Cerebellar nuclear complex (tissue), 1 donor: ENCODE measurements at places on chromosomes 6 and 20.

DNA sequence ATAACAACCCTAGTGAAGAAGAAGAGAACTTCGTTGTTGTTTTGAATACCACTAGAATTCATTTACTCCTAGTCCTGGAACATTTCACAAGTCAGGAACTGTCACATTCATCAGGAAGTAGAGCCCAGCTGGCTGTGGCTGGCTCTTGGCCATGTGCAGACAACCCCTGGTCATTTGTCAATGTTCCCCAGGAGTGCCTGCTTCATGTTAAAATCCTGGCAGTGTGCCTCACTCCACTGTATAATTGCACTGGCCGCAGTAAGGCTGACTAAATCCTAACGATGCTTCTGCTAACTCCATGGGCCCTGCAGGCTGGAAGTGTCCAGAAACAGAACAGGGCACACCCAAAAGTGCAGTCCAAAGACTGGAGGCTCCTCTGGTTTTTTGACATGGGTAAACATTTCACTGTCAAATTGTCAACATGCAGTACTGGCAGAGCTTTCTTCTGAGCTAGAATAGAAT, 41.5 kb upstream of the ADGRF1 start:
- DNase-seq: no peak

DNA sequence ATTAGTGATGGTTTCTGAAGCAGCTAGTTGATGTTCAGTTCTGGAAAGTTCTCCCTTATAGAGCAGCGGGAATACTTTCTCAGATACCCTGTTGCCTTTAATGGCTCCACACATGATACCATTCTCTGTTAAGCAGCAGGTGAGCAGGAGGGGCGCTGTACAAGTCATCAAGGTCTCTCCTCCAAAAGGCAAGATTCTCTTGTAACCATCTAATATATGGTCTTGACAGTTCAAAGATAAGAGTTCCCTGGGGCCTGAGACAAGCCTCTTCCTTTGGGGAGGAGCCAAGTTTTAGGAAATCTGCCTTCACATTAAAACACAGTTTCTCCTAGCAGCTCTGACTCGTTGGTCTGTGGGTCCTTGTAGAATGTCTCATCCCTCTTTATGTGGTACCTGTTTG, 258.2 kb downstream of the QKI start:
- DNase-seq: no peak

DNA sequence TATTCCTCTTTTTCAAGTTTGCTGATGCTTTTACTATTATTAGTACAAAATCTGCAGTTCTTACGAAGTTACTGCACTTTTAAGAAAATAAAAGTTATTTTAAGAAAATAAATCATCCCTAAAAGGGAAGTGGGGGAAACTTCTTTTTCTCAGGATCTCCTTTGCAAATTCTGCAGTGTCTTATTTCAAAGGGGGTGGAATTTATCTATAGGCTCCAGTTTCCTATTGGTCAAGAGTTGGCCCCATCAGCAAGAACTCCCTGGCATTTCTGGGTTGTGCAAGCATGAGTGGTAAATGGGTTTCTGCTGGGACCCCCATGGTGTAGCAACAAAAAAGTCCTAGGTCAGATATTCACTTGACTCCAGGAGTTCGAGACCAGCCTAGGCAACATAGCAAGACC, 136.3 kb upstream of the PRDM1 start:
- DNase-seq: no peak

- DNase-seq: no peak
Measured at GRCh38 chr6:79515436-79515835, 21.8 kb downstream of the LCA5 start.

DNA sequence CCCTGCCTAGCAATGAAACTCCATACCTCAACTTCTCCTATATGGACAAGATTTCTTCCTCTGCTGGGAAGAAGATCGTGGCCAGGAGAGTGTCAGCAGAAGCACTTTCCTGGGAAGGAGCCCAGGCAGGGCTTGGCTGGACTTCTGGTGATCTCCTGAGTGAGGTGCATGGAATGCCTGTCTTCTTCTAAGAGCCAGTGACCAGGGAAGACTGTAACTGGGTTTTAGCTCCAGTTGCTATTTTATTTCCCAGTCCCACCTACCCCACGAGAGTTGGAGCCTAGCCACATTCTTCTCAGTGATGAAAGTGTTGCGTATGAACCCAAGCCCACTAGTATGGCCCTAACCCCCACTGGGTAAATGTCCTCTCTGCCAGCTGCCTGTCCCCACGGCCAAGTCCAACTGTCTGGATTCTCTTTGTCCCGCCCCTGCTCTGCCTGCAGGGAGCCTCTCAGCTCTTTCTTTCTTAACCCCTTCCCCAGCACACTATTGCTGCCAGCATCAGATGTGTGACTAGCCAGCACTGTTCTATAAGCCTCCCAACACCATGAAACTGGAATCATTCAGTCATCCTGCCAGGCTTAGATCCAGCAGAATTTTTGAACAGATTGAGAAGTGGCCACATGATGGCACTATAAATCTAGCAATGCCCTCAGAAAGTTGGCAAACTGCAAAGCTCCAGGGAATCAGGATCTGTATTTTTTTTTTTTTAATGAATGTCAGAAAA, 69.8 kb upstream of the FAM184A start:
- DNase-seq: no peak

DNA sequence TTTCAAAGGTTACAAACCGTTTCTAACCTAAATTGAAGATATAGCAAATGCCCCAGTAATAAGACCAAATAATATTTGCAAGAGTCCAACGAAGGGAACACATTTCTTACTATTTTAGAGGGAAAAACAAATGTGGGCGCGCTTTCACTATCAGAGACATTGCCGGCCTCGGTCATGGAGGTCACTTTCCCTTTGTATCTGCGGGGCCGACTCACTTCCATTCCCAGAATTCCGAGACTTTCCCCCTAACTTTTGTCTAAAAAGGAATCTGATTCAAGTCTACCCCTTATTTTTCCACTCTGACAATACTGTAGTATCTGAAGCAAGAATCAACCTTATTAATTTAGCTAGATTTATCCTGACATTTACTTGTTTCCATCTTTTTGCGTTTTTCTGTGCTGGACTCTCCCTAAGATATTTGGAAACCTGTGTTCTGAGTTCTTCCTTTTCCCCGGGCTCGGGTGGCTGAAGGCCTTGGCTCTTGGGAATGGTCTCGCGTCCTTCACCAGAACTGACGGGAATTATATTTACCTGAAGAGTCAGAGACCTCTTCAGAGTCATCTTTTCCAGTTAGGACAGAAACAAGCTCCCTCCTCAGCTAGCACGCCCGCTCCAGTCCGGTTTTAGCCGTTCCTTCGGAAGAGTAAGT, 71.8 kb upstream of the ZNF184 start:
- no peak for DNase-seq

DNA sequence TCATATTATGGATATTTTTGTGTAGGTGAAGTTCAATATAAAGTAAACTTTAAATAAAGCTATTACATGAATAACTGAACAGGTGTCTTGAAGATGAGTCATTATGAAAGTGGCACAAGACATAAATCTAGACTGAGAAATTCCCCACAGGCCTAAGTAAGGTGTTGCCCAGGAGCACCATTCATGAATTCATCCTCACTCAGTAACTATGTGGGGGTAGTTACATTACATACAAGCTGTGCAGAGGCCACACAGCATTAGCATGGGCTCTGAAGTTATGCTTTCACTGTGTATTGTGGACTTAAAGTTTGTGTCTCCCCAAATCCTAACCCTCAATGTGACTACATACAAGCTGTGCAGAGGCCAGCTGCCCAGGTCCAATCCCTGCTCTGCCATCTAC, 65.9 kb downstream of the BCAS1 start:
- no peak for DNase-seq

- DNase-seq: no peak
Measured at GRCh38 chr6:44219053-44219814, 2.5 kb downstream of the MYMX start.

GRCh38 chr6:129500958-129501739, 208.8 kb downstream of the ARHGAP18 start:
- no peak for DNase-seq

DNA sequence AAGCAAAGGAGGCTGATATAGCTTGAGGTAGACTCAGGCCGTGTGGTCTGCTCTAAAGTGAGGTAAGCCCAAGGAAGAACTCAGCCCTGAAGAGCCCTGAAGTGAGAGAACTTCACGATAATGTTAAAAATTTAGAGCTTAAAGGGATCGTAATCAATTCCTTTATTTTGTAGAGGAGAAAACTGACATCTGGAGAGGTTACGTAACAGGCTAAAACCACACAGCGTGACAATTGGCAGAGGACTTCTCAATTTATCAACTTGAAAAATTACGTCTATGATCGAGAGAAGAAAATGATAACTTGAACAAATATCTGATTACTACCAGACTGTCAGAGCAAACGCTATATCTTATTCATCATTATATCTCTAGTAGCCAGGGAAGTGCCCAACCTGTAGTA, 121.8 kb upstream of the FOXO3 start:
- no peak for DNase-seq

DNA sequence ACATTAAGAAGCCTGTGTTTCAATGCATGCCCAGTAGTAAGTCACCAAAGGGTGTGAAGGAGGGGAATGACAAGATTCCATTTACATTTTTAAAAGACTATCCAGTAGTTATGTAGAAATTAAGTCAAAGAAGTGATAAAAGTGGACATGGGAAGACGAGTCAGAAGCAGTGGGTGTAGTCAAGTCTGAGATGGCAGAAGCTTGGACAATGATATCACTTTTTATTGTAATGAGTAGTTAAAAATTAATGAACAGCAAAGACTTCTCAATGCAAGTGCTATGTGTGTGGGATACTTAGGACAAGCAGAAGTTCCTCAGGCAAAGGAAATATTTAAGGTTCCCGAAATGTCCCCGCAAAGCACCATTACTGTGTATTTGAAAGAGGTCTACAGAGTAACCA, 156.0 kb downstream of the DST start:
- DNase-seq: no peak

GRCh38 chr6:159908979-159909378, 18.2 kb downstream of the MAS1 start:
- DNase-seq: no peak

DNA sequence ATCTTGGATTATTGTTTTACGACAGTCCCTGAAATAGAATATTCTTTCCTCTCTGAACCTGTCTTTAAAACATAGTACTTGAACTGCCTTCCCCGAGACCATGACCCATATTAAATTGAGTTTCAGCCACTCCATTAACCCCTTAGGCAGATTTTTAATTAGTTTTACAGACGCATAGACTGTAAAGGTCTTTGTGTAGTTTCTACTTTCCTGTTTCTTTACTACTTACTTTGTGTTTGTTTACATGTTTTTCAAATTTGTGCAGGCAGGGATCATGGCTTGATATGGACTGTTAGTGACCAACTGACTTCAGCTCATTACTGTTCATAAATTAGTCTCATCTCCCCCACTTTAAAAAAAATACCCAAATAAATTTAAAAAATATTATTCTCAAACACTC, 53.8 kb downstream of the FYN start:
- no peak for DNase-seq

DNA sequence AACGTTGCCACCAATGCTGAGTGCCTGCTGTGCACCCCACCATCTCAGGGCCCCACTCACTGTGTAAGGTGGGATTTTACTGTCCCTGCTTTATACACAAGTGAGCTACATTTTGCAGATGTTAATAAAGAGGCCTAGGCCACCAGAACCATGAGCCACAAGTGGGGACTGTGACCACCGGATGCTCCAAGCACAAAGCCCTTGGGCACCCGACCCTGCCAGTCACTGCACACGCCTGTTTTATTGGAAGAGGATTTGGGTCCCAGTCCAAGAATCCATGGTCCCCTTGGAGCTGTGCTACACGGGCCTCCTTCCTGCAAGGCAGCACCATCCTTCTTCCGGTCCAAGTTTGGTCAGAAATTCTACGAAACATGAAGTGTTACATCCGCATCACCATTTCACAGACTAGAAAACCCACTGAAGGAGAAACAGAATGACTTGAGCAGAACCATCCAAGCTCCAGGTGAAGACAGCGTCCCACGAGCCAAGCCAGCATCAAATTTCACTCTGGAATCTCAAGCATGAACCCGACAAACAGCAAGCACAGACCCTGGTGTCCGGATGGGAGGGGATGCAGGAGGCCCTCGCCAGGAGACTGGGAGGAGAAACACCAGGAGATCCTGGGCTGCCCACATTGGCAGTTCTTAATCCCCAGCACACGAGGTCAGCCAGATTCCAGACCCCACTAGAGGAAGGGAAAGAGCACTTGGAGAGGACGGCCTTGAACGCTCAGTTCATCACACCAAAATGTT, 226.9 kb downstream of the DLL1 start:
- DNase-seq: no peak

GRCh38 chr6:166989427-166990032, 9.7 kb upstream of the CEP43 start:
- peak; percentile 13 for DNase-seq

DNA sequence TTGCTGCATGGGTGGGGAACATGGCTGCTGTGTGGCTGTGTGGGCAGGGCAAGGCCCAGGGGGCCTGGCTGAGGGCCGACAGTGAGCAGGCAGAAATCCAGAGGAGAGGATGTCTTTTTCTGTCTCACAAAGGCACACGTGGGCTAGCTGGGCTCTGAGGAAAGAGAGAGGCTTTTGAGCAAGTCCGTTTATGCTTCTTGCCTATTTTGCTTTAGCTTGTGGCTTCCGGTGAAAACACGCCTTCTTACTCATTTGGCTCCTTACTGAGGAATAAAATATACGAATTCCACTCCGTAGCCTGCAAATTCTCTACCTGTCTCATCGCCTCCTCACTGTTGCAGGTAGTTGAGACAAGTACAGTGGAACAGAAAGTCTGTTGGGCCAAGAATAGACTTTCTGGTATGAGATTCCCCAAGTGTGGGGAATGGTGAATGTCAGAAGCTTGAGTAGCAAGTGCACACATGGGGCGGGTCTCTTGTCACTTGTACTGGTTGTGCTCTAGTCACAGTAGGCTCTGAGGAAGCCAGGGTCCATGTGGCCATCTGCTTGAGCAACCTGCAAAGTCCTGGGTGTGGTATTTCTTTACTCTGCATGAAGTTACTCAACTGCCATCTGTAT, 28.4 kb downstream of the WRNIP1 start:
- no peak for DNase-seq

- DNase-seq: no peak
Measured at GRCh38 chr6:13452346-13453117, 34.9 kb downstream of the GFOD1 start.

GRCh38 chr20:56422076-56422823, 10.2 kb downstream of the CASS4 start:
- no peak for DNase-seq

DNA sequence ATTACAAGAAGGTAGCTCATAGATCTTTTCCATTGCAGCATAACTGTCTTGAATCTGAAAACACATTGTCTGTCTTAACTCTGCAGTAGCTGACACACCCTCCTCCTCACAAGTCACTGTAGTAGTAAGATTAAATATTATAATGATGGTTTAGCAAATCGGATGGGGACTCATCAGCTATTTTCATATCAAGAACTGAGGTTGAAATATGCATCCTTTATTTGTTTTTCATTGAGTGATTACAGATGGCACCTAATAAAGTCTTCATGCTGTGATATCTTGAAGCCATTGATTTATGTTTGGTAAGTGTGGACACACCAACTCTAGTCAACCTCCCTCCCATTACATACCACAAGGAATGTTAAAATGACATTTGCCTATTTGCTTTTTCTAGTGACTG, 267.4 kb upstream of the TAB2 start:
- no peak for DNase-seq

- no peak for DNase-seq
Measured at GRCh38 chr6:20575125-20575524, 40.9 kb downstream of the CDKAL1 start.

GRCh38 chr20:43490038-43490437, 17.5 kb upstream of the L3MBTL1 start:
- DNase-seq: no peak
